ENCODE measurements at places on chromosomes 11 and 22. TPM values are rescaled to one million over a fixed set of nuclear protein-coding genes. Genes with fewer than 3 reads are reported as not detected.

The PARVB gene
- total RNA-seq: 41.0 TPM

The C22orf23 gene
- total RNA-seq: not detected

The BRSK2 gene
- total RNA-seq: 0.39 TPM

The ANO3 gene
- not detected for total RNA-seq

The CD151 gene
- 27.0 TPM for total RNA-seq

The TESMIN gene
- 9.5 TPM for total RNA-seq

The MUC5AC gene
- total RNA-seq: not detected

The JAML gene
- 144 TPM for total RNA-seq

The PHETA2 gene
- 1.9 TPM for total RNA-seq

The PDGFB gene
- 0.34 TPM for total RNA-seq

The SEC14L2 gene
- 13.1 TPM for total RNA-seq

GRCh38 chr11:120682866-120683265, 171.3 kb downstream of the GRIK4 start:
- no peaks in the 10 kb centered on the region for H3K4me1 ChIP-seq
- no peaks in the 10 kb centered on the region for H3K36me3 ChIP-seq
- H3K27me3 ChIP-seq: peaks cover 13% of the 10 kb centered on the region
- no peak for DNase-seq
- no peak overlapping the region for H3K27ac ChIP-seq

DNA sequence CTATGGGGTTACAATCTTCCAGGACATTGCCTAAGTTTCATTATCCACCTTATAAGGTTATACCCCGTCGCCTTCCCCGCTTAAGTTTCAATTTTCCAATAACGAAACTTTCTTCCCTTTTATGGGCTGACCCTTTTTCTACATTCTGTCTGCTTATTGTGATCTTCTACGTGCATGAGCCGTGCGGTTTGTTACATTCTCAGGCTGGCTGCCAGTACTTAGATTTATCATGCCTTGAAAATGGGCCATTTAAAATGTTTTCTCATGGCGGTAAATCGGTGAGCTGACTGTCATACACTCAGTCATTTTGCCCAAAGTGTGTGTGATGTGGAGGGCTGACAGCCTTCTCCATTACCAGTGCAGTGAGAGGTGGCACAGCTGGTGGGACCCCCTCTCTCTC, 23.3 kb downstream of the DGCR6L start:
- H3K27me3 ChIP-seq: peaks cover 12% of the 10 kb centered on the region
- no peak for DNase-seq
- H3K27ac ChIP-seq: no peak overlapping the region
- H3K36me3 ChIP-seq: no peaks in the 10 kb centered on the region
- peaks cover 4% of the 10 kb centered on the region for H3K4me1 ChIP-seq
- H3K4me3 ChIP-seq: no peak overlapping the region

DNA sequence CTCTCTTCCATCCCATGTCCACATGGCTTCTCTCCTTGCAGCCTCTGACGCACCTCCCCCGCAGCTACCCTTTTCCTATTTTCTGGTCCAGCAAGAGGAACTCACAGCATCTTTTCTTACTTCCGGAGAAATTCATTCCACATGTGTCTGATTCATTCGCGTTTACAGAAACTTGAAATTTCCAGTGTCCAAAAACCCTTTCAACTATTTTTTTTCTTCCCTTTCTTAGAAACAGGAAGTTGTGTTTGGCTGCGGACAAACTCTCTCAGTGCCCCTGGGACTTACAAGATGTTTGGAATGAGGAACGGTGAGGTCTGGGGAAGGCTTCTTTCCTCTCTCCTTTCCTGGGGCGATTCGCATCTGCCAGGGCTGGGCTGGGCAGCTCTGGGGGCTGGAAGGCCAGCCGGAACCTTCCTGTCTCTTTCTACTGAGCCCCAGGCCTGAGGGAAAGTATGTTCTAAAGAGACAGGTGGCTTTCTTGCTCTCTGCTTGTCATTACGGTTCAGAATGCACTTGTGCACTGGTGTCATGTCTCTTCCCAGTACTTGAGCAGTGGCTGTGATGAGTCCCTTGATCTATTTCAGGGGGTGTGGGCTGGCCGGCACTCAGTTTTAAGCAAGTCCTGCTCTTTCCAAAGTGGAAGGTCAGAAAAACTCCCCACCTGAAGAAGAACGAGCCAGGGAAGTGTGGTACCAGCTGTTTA, 27.5 kb downstream of the ADAMTS8 start:
- no peak overlapping the region for H3K27ac ChIP-seq
- H3K27me3 ChIP-seq: peaks cover 33% of the 10 kb centered on the region
- DNase-seq: no peak
- H3K36me3 ChIP-seq: no peaks in the 10 kb centered on the region

- no peak overlapping the region for H3K27ac ChIP-seq
- no peaks in the 10 kb centered on the region for H3K4me1 ChIP-seq
- peaks cover 19% of the 10 kb centered on the region for H3K27me3 ChIP-seq
- no peak overlapping the region for H3K4me3 ChIP-seq
Observed at GRCh38 chr22:17430412-17430811, 61.2 kb downstream of the CECR2 start.

DNA sequence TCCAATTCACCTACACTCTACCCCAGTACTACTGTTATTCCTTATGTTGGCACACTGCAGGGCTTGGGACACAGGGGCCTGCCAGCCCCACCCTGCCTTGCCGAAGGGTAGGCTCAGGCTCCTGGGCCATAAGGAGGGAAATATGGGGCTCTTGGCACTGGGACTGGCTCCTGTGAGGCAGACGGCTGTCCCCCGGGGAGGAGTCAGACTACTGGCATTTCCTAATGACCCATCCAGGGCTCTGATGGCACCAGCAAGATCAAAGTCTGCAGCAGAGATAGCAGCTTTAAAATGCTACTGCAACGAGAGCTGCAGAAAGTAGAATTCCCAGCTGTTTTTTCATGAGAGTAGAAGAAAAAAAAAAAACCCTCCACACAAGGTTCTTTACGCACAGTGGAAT, 42.2 kb upstream of the CYP2D6 start:
- H3K4me3 ChIP-seq: no peak overlapping the region
- peaks cover 26% of the 10 kb centered on the region for H3K36me3 ChIP-seq

DNA sequence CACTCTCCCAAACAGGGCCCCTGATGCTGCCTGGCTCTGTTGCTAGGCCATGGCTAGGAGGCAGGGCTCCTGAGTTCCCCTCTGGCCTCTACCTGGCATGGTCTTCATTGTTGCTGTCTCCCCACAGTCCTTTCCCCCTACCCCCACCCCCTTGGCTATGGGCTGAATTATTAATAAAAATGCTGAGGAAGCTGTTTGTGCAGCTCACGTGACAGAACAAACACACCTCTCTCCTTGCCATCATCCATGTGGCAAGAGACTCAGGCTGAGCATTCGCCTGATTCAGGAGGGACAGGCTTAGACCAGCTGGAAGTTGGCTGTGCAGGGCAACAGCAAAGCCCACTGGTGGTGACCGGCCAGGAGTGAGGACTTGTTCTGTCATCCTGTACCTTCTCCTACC, 4.2 kb upstream of the SYT7 start:
- H3K27me3 ChIP-seq: peaks cover 46% of the 10 kb centered on the region
- peaks cover 13% of the 10 kb centered on the region for H3K4me1 ChIP-seq
- DNase-seq: no peak
- H3K4me3 ChIP-seq: no peak overlapping the region
- H3K27ac ChIP-seq: no peak overlapping the region
- no peaks in the 10 kb centered on the region for H3K36me3 ChIP-seq

DNA sequence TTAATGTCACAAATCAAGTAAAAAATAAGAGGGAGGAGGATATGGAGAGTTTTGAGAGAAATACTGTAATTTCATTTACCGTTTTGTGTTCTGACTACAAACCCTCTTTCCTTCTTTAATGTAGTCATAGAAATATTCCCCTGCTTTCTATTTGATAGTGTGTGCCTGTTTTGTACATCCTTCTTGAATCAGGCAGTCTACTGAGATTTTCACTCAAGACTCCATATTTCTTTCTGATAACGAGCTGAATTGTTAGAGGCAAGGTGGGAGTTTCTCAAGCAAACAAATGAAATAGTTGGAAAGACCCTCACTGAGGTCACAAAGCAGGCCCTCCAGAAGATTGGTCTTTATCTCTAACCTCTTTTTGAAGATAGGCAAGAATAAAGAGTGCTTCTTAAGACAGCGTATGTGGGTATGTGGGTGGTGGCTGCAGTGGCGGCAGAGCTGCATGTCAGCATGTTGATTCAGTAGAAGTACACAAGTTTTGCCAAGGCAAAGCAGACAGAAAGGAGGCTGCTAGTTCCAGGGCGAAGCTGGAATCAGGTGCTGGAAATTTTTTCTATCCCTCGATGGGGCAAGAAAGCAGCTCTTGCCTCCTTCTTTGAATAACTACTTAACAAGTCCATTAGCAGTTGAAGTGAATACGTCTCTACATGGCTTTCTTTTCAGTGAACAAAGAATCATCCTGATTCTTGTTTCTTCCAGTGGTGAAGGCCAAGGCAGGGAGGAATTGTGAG, 164.2 kb downstream of the FAM76B start:
- peaks cover 2% of the 10 kb centered on the region for H3K36me3 ChIP-seq
- no peaks in the 10 kb centered on the region for H3K27me3 ChIP-seq
- no peak for DNase-seq
- H3K27ac ChIP-seq: no peak overlapping the region
- H3K4me3 ChIP-seq: no peak overlapping the region

GRCh38 chr11:39177678-39178077, 2281.8 kb downstream of the LRRC4C start:
- H3K27ac ChIP-seq: no peak overlapping the region
- H3K27me3 ChIP-seq: no peaks in the 10 kb centered on the region
- H3K36me3 ChIP-seq: no peaks in the 10 kb centered on the region
- DNase-seq: no peak

- no peaks in the 10 kb centered on the region for H3K36me3 ChIP-seq
- DNase-seq: no peak
- no peaks in the 10 kb centered on the region for H3K27me3 ChIP-seq
- H3K27ac ChIP-seq: no peak within 1 kb of the TSS
- H3K4me1 ChIP-seq: no peaks in the 10 kb centered on the region
Observed at GRCh38 chr11:4881860-4882500, at the start of gene OR51T1. OR51T1 (plus strand) TSS chr11:4881900; CDS start chr11:4881900, 0 bp downstream.

DNA sequence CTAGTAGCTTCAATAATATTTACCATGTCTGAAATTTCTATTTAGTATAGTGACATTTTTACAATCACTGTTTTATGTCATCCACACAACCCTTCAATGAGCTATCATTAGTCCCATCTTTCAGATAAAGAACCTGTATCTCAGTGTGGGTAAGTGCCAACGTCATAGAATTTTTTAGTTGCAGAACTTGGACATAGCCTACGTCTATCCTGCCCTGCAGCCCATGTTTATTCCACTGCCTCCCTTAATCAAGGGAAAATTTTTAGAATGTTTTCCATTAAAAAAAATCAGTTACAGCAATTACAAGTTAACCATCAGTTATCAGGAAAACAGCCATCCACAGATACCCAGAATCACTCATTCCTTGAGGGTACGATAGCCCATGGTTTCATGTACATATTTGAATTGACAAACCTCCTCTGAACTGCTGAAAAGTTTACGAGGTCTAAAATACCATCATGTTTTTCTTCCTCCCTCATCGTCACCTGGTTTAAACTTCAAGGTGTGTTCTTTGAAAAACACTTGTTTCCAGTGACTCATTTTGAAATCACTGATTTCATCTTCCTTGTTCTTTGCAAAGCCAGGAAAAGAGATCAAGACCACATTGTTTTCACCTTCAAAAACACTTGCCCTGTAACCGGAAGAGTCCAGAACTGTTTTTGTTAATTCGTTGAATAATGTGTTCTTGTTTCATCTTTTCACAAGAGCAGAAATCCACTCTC, 100.9 kb downstream of the FAM76B start:
- DNase-seq: peak; percentile 28
- H3K4me1 ChIP-seq: peaks cover 16% of the 10 kb centered on the region
- no peak overlapping the region for H3K27ac ChIP-seq

- H3K4me1 ChIP-seq: no peaks in the 10 kb centered on the region
- DNase-seq: no peak
- H3K36me3 ChIP-seq: no peaks in the 10 kb centered on the region
- H3K4me3 ChIP-seq: no peak overlapping the region
- peaks cover 2% of the 10 kb centered on the region for H3K27me3 ChIP-seq
Observed at GRCh38 chr11:107669893-107670601, 41.8 kb downstream of the SLN start.

GRCh38 chr22:39359659-39360195, 9.9 kb downstream of the SYNGR1 start:
- H3K27ac ChIP-seq: no peak overlapping the region
- H3K4me1 ChIP-seq: no peaks in the 10 kb centered on the region
- H3K36me3 ChIP-seq: no peaks in the 10 kb centered on the region
- no peaks in the 10 kb centered on the region for H3K27me3 ChIP-seq

DNA sequence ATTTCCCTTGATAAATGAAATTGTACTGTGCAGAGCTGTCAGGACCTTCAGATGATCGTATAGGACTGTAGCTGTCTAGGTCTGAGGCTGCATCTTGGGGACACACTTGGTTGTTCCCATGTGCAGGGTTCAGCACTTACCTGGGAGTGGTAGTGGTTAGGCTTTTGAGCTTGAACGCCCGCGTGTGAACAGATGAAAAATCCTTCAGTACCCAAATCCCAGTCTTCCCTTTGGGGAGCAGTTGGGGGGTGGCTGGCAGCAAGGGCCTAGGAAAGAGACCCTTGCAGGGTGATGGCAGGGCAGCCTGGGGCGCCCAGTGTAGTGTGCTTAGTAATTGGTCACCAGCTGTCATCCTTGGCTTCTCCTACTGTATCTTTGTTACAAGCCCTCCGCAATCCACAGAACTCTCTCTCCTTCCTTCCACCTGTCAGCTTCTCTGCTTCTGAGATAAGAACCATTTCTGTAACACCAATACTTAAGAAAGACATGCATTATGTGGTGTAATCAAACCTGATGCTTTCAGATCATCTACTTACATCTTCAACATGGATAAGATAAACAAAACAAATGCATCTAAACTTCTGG, 64.6 kb downstream of the MORC2 start:
- H3K36me3 ChIP-seq: peaks cover 4% of the 10 kb centered on the region
- H3K27me3 ChIP-seq: no peaks in the 10 kb centered on the region
- H3K4me3 ChIP-seq: no peak overlapping the region
- no peak for DNase-seq
- no peak overlapping the region for H3K27ac ChIP-seq

GRCh38 chr11:473962-474785, 24.1 kb downstream of the PTDSS2 start:
- no peak for DNase-seq
- H3K4me3 ChIP-seq: no peak overlapping the region
- H3K27me3 ChIP-seq: no peaks in the 10 kb centered on the region

DNA sequence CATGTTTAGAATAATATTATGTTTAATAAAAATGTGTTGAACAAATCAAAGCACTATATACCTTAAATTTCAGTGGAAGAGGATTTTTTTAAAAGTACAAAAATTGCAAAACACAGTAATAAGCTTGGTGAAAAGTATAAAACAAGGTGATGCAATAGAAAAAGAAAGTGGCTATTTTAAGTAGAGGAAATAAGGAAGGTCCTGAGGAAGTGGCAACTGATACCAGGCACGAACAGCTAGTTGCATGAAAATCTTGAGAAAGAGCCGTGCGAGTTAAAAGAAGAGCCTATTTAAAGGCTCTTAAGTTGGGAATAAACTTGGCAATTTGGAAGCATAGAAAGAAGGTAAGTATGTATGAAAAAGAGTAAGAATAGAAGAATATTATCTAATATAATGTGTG, 1679.3 kb downstream of the LRRC4C start:
- DNase-seq: no peak
- no peak overlapping the region for H3K4me3 ChIP-seq
- H3K27me3 ChIP-seq: no peaks in the 10 kb centered on the region
- H3K27ac ChIP-seq: no peak overlapping the region
- H3K4me1 ChIP-seq: no peaks in the 10 kb centered on the region
